ENCODE measurements at places on chromosomes 6 and 20.

- no peak for DNase-seq
These were observed 511 bp downstream of the VARS1 start for GRCh38 chr6:31794866-31795615.

- DNase-seq: no peak
These were observed 41.9 kb downstream of the KCTD20 start for GRCh38 chr6:36484736-36485135.

- no peak for DNase-seq
These were observed 56.7 kb upstream of the ZFAND3 start for GRCh38 chr6:37762806-37763205.

DNA sequence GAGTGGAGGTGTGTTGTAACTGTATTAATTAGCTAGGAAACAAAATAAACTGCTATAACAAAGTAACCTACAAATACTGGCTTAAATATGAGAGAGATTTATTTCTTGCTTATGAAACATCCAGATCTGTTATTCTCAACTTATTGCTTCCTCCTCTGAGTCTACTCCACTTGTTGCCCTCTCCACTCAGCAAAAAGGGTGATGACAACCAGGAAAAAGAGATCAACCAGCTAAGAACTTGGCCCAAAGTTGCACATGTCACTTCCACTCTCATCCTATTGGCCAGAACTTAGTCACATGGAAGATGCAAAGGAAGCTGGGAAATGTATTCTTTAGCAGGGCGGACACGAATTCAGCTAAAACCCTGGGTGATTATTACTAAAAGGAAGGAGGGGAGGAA is 5.2 kb upstream of the TP53RK start:
- no peak for DNase-seq

GRCh38 chr20:39112178-39112743 is 150.1 kb downstream of the DHX35 start:
- no peak for DNase-seq

GRCh38 chr6:160057080-160057479 is 64.5 kb upstream of the SLC22A1 start:
- DNase-seq: no peak

- no peak for DNase-seq
These were observed 80.0 kb upstream of the TAB2 start for GRCh38 chr6:149237464-149237863.

GRCh38 chr6:53263917-53264316 is 84.8 kb downstream of the ELOVL5 start:
- no peak for DNase-seq

- DNase-seq: no peak
These were observed 11.8 kb downstream of the UNC5CL start for GRCh38 chr6:41027241-41027640.

DNA sequence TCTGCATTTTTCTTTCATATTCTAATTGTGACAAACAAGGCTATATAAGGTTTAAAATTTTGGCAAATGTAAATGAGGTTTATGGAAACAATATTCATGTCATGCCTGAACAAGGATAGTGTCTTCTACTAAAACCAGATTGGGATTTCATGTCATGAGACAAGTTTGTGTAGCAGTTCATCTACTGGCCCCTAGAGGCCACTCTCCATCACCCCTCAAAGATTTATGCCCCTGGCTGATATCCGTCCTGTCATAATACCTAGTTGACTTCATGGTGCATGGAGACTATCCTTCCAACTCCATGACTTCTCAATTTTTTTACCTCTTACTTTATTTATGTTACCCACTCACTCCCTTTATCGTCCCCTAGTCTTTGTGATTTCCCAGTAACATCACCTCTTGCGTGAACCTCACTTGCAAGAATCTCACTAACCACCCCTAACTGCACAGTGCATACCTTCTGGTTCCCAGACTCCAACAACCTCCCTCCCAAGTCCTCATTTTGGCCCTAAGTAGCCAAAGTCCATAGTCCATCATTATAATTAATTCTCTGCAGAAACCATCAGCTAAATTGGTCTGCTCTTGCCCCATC is 179.8 kb downstream of the TASP1 start:
- no peak for DNase-seq

GRCh38 chr20:10513931-10514575 is 78.9 kb downstream of the SLX4IP start:
- no peak for DNase-seq

- DNase-seq: no peak
These were observed 7.7 kb upstream of the SEC63 start for GRCh38 chr6:107965746-107966145.

DNA sequence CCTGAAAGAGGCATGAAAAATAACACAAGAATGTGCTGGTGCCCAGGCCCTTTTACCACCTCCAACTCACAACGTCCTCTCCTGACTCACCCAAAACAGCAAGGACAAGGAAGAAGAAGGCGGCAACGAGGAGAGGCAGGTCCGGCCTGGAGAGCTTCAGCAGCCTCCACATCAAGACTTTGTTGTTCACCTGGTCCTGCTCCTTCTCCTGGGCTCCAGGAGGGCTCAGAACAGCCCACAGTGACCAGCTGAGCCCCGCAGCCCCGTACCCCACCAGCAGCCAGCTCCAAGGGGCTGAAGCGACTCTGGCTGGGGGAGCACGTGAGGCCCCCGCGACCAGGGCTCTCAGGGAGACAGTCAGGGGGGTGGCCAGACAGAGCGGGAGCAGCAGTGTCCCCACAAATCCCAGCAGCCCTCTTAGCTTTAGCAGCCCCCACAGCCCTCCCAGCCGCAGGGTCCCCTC is 857 bp downstream of the TAP2 start:
- DNase-seq: no peak

DNA sequence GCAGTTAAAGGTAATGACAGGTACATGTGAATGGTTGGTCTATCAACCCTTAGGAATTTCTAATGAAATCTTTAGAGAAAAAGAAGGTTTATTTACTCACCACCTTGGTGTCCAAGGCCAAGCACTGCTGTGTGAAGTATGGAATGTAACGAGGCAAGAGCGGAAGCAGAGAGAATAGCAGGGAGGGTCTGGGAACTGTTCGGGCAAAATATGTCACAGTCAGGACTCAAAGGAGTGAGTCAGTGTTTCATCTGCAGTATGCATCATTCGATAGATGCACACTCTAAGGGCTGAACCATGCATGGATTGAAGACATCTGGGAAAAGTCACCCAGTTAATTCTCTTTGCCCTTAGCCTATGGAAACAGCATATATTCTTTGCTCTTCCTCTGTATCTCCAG is 33.2 kb downstream of the ADGRF5 start:
- DNase-seq: no peak

DNA sequence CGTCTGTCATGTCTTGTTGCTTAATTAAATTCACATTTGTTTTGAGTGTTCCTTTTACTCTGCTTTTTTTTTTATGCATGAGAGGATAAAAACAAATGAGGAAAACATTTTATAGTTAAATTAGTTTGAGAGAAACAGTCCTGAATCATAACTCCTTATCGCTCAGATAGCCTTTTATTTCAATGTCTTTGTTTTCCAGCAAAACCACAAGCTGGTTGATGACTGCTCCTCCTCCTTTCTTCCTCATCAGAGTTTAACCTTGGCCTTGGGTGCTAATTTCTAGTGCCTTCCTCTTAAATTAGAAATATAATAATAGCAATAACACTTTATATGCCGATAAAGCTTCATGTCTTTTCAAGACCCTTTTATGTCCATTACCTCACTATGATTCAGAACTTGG is 3.1 kb downstream of the NOX3 start:
- no peak for DNase-seq

Measured in stimulated activated CD4-positive, alpha-beta T cell treated with anti-CD3 and anti-CD28 coated beads, Interleukin-1b, Interleukin-23, amount 100 ng/mL, for 24 hours (primary cell).